ENCODE measurements at places on chromosomes 5 and 9.

GRCh38 chr9:92970467-92970923, 23.2 kb downstream of the FGD3 start:
- no peak for DNase-seq

- DNase-seq = peak; percentile 77
These were observed 4.6 kb downstream of the EPB41L4B start for GRCh38 chr9:109316207-109316640.

DNA sequence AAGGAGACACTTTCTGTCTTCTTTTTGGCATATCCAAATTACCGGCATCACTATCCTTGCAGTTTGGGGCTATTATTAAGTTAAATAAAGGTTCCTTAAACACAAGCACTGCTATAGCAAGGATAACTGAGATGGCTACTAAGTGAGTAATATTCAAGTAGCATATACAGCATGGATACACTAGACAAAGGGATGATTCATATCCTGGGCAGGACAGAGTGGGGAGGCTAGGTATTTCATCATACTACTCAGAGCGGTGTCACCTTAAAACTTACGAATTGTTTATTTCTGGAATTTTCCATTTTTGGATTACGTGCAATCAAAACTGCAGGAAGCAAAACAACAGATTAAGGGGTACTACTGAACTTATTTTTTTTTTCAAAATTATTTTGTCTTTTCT, 54.1 kb downstream of the FER start:
- no peak for DNase-seq

GRCh38 chr5:90886381-90886780, 327.8 kb downstream of the ADGRV1 start:
- no peak for DNase-seq

GRCh38 chr5:68015381-68016302, 199.9 kb upstream of the PIK3R1 start:
- DNase-seq = no peak

GRCh38 chr9:9133526-9133925, 1333.9 kb upstream of the DMAC1 start:
- DNase-seq = no peak

GRCh38 chr9:110936719-110937452, 101.4 kb downstream of the LPAR1 start:
- no peak for DNase-seq

GRCh38 chr5:14016549-14016948, 72.1 kb upstream of the DNAH5 start:
- no peak for DNase-seq

Measured in Right ventricle myocardium inferior (tissue), 1 donor.